ENCODE measurements at places on chromosomes 7 and 10.

GRCh38 chr7:25780904-25781303 is 371.1 kb upstream of the NFE2L3 start:
- DNase-seq, result peak; percentile 6

- no peak for DNase-seq
These were observed 74.0 kb downstream of the AOAH start for GRCh38 chr7:36650320-36650719.

DNA sequence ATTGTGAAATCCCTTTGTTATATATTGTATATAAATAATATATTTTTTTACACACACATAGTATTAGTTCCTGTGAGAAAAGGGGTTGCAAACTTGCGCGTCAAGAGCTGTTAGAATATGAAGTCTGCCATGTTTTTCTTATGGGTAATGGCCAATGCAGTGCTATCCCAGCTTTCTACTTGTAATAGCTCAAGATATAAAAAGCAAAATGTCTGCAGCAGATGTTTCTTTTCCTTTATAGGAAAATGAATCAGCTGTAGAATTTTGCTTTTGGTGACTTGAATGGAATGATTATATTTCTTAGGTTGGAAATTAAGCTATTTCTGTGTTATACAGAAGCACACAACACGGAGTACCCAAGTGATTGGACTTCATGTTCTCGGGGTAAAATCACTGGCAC is 53.3 kb upstream of the TMEM236 start:
- no peak for DNase-seq

- no peak for DNase-seq
These were observed 470.0 kb downstream of the SUGCT start for GRCh38 chr7:40604601-40605438.

- no peak for DNase-seq
These were observed 11.2 kb downstream of the RPA3 start for GRCh38 chr7:7707246-7707645.

GRCh38 chr7:47147213-47147631 is 434.7 kb downstream of the TNS3 start:
- no peak for DNase-seq

- DNase-seq, result no peak
These were observed 470.5 kb upstream of the LRRTM3 start for GRCh38 chr10:66455304-66455703.

GRCh38 chr7:32494946-32495297 is 367 bp upstream of the AVL9 start:
- DNase-seq, result no peak

DNA sequence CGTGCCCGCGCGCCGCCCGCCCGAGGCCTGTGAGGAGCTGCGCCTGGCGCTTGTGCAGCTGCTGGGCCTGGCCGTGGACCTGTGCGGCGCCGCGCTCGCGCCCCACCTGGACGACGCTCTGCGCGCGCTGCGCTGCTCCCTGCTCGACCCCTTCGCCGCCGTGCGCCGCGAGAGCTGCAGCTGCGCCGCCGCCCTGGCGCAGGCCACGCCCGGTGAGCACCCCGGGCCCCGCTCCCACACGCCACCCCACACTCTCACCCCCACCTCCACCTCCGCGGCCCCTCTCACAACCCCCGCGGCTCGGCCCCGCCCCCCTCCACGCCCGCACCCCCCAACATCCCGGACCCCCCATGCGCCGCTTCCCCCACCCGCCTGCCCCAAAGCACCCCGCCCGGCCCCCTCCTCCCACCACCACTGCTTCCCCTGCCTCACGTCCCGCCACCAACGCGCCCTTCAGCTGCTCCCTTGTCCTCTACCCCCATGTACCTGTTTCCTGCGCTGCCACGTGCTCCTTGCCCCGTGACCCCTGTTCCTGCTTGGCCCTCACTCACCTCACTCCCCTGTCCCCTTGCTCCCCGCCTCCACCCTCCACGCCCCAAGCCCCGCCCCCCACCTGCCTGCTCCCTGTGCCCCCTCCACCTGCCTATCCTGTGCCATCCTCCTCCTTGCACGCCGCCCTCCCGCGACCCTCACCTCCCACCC is at the start of gene PRKAR1B:
PRKAR1B (minus strand) TSS at position 178 of the 702 bp plus-strand sequence. CDS start 15,776 bp downstream, outside the sequence.
- DNase-seq, result peak; percentile 10

DNA sequence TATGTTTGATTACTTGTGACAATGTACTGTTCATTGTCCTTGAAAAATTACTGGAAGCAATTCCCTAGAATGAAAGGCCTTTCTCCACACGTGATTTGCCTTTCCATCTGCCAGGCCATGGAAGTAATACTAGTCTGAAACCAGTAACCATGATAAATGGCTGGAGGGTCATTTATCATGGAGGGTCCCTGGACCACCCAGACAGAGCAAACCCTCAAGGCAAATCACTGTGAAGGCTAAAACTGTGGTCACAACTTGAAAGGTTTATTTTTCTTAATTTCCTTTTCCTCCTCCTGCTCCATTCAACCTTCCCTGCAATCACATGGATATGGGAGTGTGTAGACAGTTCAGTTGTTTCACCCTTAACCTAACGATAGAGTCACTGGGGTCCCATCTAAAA is 16.4 kb downstream of the BRAF start:
- no peak for DNase-seq

DNA sequence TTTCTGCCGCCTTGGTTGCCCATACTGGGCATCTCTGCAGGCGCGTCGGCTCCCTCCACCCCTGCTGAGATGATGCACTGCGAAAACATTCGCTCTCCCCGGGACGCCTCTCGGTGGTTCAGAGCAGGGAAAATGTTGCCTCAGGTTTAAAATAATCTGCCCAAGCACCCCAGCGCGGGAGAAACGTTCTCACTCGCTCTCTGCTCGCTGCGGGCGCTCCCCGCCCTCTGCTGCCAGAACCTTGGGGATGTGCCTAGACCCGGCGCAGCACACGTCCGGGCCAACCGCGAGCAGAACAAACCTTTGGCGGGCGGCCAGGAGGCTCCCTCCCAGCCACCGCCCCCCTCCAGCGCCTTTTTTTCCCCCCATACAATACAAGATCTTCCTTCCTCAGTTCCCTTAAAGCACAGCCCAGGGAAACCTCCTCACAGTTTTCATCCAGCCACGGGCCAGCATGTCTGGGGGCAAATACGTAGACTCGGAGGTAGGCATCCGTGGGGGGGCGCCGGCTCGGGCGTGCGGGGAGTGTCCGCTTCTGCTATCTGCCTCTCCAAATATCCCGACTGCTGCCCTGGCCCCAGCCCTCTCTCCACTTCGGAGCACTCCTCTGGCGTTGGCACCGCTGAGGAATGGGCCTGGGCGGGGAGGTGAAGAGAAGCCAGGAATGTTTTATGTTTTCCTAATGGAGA is at the start of gene CAV1:
CAV1 (plus strand) TSS at position 428 of the 689 bp plus-strand sequence; CDS start at position 455, 27 bp downstream.
- no peak for DNase-seq

- DNase-seq, result no peak
These were observed 208.8 kb downstream of the THSD7A start for GRCh38 chr7:11623093-11623678.

DNA sequence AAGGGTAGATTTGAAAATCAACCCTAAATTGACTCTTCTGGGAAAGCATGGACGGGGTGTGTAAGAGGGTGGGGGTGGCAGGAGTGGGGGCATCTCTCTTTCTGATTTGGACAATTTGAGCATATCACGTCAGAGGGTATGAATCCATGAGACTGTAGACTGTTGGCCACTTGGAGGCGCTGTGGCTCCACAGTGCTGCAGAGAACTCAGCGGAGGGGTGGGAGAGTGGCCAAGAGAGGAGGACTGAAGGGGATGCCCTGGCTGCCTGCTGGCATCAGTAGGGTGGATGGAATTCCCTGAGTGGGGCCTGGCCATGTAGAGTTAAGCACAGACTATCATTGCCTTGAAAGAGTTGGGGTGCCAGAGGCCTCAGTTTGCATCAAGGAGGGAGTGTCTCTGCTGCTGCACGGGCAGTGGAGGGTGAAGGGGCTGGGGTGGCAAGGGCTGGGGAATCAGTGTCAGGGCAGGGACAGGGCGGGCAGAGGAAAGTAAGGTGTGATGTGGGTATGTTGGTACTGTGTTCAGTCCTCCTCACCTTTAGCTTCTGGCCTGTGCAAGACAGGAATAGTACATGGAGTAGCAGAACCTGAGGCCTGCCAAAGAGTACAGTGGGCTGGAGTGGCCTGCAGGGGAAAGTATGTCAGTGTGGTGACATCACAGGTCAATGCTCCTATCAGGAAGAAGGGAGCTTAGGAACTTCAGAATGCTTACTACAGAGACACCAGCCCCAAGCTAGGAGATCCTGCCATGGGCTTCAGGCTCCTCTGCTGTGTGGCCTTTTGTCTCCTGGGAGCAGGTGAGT is 133.5 kb upstream of the PRSS58 start:
- no peak for DNase-seq
